Neural progenitor cell (in vitro differentiated cells): ENCODE measurements at places on chromosomes 12 and 14. TPM values are rescaled to one million over a fixed set of nuclear protein-coding genes. Genes with fewer than 3 reads are reported as not detected.

GRCh38 chr12:53402871-53403270 lies 20.8 kb upstream of the AMHR2 start:
- DNase-seq: no peak

GRCh38 chr14:68780358-68781160 lies 12.3 kb downstream of the ZFP36L1 start:
- DNase-seq: peak; percentile 51

DNA sequence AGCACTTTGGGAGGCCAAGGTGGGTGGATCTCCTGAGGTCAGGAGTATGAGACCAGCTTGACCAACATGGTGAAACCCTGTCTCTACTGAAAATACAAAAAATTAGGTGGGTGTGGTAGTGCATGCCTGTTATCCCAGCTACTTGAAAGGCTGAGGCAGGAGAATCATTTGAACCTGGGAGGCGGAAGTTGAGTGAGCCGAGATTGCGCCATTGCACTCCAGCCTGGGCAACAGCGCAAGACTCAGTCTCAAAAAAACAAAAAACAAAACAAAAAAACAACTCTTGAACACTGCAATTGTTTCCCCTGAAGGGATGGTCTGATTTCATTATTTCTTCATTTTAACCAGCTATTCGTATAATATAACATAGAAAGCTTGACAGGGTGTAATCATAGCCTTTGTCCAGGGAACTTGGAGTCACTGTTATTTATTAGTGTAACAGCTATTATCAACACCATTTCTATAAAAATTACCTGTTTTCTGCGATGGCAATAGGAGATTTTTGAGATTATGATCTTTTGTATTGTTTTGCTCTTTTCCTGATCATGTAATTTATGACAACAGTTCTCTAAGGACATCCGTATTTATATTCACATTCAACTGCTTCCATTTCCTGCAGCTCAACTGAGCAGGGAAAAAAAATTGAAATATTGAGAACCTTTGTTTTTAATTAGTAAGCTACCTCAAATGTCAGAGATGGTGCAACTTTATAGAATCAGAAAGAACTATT lies 94.7 kb downstream of the DIP2B start:
- DNase-seq: no peak

DNA sequence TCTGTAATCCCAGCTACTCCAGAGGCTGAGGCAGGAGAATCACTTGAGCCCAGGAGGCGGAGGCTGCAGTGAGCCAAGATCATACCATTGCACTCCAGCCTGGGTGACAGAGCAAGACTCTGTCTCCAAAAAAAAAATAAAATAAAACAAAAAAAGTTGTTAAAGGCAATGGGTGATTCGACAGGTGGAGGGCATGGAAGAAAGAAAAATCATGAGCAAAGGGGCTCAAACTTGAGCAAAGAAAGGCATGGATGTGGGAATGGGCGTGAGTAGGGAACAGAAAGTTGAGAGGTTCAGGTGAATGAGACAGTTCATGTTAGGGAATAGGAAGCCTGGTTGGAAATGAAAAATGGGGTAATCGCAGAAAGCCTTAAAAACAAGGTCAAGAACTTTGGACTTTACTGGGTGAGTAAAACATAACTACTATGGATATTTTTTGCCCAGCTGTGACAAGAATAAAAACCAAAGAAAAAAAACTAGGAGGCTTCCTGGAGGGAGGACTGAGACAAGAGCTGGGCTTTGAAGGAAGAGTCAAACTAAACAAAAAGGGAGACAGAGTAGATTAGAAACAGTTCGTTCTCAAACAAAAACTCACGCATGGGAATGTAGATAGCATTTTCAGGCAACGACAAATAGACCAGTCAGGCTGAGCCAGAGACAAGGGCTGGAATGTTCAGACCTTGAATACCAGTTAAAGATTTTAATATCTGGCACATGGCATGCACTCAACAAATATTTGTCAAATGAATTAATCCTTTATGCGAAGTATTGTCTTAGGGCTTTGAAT lies 18.8 kb downstream of the PYM1 start:
- DNase-seq: peak; percentile 15

DNA sequence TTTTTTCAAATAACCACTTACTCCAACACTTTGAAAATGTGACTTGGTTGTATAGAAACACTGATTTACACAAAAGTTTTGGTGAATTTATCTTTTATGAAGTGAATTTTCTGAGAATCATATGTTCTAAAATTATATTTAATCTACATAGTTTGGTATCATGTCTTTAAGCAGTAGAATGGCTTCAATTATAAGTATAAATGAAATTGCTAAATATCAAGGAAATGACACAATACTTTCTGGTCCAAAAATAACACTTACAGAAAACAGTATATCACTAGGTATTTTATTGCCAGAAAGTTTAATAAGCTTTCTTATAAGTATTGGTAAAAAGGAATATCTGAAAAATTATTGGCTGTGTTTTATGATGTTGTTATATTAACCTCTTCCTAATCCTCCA lies 90.9 kb downstream of the SRGAP1 start:
- DNase-seq: no peak

DNA sequence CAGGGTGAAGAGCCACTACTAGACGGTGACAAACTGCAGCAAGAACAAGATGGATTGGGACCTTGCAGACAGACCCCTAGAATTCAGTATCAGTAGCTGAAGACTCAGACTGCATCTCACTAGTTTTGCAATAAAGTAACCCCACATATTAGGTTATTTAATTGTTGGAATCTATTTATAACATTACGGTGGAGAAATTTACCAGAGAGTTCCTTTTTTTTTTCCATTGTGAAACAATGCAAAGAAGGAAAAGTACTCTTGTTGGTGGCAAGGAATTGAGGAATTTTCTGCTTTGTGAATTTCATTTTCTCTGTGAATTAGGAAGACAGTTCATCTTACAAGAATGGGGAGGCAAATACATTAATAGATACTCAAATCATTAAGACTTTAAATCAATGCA lies 185.7 kb upstream of the PPFIA2 start:
- no peak for DNase-seq

GRCh38 chr12:127966331-127966730 lies 300.6 kb upstream of the TMEM132C start:
- DNase-seq: no peak

DNA sequence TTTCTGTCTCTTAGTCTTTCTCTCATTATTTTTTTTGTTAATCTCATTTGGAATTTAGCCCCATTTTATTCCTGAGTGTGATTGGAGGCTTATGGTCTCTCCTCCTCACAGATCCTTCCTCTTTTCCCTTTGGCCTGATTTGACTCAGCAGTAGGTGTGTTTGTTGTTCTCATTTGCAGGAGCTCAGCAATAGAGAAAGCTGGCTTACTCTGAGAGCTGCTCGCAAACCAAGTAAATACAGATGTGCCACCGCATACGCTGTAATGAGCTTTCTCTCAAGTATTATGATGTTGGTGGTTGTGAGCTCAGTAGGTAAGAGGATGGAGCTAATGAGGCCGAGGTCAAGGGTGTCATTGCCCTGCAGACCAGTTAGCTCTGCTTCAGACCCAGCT lies 206.5 kb downstream of the ETV6 start:
- DNase-seq: peak; percentile 50

GRCh38 chr12:102120564-102120873 lies 536 bp downstream of the PARPBP start:
- peak; percentile 1 for DNase-seq

DNA sequence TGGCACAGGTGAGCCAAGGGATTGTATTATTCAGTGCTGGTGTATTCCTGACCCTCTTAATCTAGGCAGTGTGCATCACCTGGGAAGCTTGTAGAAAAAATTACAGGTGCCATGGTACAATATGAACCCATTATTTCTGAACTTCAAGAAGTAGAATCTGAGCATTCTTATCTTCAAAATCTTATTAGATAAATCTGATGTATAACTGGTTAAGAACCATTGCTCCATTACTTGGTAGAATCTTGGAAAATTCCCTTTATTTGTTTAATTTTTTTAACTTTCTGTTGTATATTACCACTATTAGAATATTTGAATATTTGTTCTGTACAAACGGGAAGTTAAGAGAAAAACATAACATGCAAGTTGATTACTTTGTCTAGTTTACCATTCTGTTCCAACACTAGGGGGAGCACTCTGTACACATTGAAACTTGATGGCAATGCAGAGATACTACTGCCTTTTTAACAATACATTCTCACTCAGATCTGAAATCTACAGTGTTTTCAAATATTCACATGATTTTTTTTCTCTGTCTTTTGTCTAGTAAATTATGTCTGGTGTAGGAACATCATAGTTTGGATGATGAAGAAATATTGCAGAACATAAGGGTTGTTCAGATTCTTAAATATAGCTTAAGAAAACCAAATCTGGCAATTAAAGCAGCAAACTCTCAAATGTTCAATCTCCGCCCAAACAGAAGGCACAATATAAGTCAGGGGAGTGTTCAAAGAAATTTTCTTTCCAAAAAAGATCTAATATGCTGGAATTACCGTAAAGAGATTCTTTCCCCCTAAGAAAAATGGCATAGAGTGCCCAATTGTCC lies 196.6 kb downstream of the PCNX1 start:
- peak; percentile 60 for DNase-seq

DNA sequence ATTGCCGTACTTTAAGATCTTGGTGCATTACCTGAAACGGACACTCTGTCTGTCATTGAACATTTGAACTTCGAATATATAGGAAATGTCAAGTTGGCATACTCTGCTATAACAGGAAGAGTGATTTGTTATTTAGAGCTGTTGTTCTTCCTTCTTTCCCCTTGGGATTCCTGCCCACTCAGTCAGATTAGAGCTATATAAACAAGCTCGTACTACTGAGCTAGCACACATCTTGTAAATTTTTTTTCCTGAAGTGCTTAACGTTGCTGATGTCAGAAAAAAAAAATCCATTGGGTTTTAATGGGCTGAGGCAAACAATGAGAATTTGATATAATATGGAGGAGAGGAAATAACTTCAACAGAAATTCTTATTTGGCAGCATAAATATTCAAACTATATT lies 26.8 kb downstream of the RGS6 start:
- DNase-seq: no peak

- DNase-seq: no peak
Measured at GRCh38 chr14:102370305-102370809, 7.6 kb downstream of the TECPR2 start.

GRCh38 chr12:45268672-45269411 lies 52.9 kb downstream of the ANO6 start:
- DNase-seq: peak; percentile 11

- no peak for DNase-seq
Measured at GRCh38 chr14:101732118-101732517, 29.4 kb upstream of the PPP2R5C start.

GRCh38 chr14:105317546-105317945 lies 3.0 kb downstream of the PACS2 start:
- no peak for DNase-seq

RAD51B gene
- 33.6 and 50.5 TPM in 2 replicates for total RNA-seq

NTF3 gene
- total RNA-seq: 6.7 and 11.0 TPM in 2 replicates

TMEM132C gene
- total RNA-seq: 3.9 and 5.1 TPM in 2 replicates

PRPF40B gene
- total RNA-seq: 18.1 and 30.5 TPM in 2 replicates

ERGIC2 gene
- 48.3 and 108 TPM in 2 replicates for total RNA-seq

MYH6 gene
- total RNA-seq: 0.03 TPM in 1 of 2 replicates, not detected in the other

PRB2 gene
- not detected in 2 replicates for total RNA-seq

DBX2 gene
- total RNA-seq: 0.06 TPM in 1 of 2 replicates, not detected in the other

UBE2N gene
- 82.6 and 116 TPM in 2 replicates for total RNA-seq

LTB4R gene
- 1.9 and 4.6 TPM in 2 replicates for total RNA-seq
